ENCODE measurements at places on chromosomes 3 and 15.

DNA sequence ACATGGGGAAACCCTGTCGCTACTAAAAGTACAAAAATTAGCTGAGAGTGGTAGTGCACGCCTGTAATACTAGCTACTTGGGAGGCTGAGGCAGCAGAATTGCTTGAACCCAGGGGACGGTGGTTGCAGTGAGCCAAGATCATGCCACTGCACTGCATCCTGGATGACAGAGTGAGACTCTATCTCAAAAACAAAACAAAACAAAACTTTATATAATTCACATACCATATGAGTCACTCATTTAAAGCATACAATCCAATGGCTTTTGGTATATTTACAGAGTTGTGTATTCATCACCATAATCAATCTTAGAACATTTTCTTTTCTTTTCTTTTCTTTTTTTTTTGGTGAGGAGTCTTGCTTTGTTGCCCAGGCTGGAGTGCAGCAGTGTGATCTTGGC is 8.7 kb downstream of the PXK start:
- DNase-seq = no peak

- DNase-seq = no peak
These were observed 622.1 kb upstream of the UBE2E2 start for GRCh38 chr3:22581007-22581406.

DNA sequence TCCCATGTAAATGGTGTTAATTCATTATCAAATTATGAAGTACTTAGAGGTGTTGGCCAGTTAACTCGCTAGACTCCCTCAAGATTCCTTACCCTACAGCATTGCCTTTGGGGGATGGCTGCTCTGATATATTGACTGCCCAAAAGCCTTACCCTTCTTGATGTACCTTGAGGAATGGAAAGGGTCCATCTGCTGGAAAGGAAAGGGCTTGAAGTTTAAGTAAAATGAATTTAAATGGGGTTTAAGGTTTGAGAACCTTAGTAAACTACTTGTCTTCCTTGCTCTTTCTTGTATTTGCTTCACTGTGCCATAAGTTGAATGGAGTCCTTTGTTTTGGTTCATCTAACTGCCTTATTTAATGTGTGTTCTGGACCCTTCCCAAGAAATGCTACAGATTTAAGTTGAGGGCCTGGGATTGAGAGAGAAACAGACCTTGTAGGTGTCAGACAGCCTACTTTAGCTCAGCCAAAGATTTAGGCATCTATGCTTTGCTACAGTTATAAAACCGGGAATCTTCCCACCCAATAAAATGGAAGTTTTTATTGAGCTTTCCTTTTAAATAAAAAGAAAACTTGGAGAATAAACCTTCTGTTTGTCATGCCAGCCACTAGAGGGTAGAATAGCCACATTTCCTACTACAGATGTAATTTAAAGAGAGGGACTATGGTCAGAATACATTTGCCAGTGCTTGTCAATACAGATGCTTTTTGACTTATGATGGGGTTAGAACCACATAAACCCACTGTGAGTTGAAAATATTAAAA is 25.3 kb downstream of the CMSS1 start:
- DNase-seq = no peak

DNA sequence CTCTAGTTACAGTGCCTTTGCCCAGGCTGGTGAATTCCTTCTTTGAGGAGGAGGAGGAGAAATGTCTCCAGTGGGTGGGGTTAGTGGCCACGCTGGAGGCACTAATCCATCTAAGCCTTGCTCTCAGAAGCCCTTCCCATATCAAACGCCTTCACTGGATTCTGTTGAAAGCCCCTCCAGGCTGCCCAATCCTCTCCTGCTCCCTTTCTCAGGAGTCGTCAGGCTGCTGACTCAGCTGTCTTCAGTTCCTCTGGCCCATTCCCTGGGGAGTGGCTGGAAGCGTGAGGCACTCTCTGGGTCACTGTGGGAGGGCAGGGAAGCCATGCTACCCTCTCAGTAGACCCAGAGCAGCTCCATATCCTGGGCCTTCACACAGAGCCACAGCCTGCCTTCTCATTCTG is 2.7 kb downstream of the AP2M1 start:
- no peak for DNase-seq
